Cortex of kidney (tissue), 1 donor: ENCODE measurements at places on chromosomes 3 and 15.

- no peak for DNase-seq
Measured at GRCh38 chr3:12405432-12406272, 78.6 kb upstream of the TSEN2 start.

GRCh38 chr15:35439291-35439690 lies 106.7 kb downstream of the DPH6 start:
- DNase-seq, result no peak

DNA sequence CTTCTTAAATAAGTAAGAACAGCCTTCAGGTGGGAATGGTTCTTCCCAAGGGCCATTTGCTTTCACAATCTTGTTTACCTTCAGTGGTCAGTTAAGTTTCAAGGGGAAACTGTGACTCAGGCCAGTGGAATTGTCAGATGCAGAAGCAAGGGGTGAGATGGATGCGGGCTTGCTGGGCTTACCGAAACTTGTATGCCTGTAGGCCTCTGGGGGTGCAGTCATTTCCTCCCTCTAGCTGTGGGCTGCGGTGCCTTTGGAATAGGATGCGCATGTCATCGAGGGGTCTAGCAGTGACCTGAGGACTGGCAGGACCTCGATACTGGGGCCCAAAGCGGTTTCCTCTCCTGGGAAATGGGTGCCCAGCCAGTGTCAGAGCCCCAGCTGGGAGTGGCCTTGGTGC lies 121.6 kb downstream of the EEFSEC start:
- no peak for DNase-seq

DNA sequence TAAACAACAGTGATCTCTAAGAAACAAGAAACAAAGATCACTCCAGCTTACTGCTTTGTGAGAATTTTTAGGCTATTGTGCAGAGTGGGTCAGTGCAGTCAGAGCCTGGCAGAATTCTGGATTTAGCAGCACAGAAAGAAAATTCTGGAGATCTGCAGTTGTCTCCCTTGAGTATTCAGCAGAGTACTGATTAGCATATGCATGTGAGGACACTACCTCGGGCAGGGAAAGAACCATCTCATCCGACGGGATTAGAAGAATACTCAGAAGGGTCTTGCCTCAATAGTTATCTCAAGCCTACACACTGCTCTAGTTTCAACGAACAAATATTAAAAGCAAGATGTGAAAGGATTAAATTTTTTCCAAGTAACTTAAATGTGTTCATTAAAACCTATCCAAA lies 70.7 kb downstream of the TRPC1 start:
- DNase-seq, result no peak

DNA sequence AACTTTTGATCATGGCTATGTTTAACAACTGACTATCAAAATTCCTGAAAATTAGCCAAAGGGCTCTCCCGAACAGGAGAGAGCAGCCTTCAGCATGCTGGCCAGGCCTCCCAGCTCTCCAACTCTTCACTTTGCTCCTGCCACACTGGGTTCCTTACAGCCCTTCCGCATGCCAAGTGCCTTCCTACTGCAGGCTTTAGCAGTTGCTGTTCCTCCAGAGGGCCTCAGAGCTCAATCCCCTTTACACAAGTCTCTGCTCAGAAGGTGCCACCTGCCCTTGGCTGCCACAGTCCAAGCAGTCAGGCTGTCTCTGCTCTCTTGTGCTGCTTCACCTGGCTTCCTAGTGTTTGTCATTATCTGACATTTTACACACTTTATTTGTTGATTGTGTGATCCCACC lies 553.1 kb upstream of the PPP2R3A start:
- DNase-seq, result no peak

- no peak for DNase-seq
Measured at GRCh38 chr15:30036036-30036703, 46.6 kb upstream of the GOLGA8J start.

- no peak for DNase-seq
Measured at GRCh38 chr3:19489936-19490335, 341.6 kb downstream of the KCNH8 start.

DNA sequence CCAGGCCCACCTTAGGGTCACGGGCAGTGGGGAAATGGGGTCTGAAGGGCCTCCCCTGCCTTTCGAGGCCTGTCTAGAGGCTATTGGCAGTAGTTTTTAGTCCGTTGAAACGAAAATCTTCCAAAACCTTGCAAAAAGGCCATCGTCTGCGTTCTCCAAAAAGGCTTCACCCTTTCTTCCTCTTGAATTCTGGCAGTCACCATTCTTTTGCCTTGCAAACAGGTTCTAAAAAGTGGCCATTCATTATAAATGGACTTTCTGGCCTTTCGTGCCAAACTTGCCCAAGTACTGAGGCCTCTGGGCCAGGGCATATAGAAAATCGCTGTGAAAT lies 367 bp upstream of the TARS3 start:
- DNase-seq, result no peak

- no peak for DNase-seq
Measured at GRCh38 chr3:71621825-71622537, 38.5 kb upstream of the FOXP1 start.

GRCh38 chr3:53123953-53124352 lies 6.3 kb downstream of the RFT1 start:
- DNase-seq, result no peak

GRCh38 chr3:94065819-94066480 lies 3.1 kb downstream of the NSUN3 start:
- DNase-seq, result no peak

DNA sequence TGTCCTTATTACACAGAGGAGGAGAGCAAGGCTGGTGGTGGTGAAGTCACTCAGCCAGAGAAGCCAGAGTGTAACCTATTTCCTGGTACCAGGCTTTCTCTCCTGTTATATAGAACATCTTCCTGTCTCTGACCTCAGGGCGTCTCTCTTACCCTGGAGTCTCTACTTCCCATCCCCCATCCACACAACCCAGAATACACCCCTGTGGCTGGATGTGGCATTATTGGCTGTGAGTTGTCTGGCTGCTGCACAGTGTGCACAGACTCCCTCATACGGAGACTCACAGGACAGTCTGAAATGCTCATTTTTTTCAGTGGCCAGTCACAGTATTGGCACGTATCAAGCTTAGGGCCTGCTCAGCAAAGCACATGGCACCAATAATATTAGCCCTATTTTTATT lies 8.6 kb downstream of the PODXL2 start:
- DNase-seq, result no peak

DNA sequence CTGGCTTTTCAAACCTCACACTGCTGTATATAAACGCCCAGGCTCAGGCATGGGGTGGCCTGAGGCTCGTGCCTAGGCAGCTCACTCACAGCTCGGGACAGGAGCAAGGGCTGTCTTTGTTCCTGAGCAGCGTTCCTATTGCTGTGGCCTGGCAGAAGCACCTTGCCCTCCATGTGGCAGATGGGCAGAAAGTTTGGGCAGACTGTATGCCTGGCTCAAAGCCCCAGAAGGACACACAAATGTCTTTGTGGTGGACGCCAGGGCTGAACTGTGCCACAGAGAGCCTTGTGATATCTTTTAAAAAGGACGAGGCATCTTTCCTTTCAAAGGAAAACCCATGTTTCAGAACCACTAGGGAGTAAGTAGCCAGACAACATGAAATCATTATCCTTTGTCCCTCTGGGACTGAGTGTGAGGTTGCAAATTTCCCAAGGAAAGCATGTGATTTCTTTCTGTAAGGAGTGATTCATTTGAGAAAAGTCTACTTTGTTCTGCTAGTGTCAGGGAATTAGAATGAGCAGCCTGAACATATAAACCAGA lies 29.3 kb upstream of the UBE2E1 start:
- no peak for DNase-seq

- DNase-seq, result no peak
Measured at GRCh38 chr3:45704301-45704943, 15.2 kb downstream of the SACM1L start.

DNA sequence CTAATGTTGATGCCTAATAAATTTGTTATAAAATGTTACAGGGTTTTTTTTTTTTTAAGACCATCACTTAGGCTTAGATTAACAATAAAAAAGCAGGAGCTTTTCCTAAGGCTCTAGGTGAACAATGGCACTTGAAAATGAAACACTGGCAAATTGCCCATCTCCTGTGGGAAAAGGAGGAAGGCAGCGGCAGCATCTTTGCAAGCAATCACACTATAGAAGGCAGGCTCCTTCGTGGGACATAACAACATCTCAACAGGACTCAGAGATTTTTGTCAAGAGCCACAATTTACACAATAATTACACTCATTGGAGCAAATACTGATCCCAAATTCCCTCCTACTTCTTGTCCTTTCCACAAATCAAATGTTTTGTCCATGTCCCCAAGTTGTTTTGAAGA lies 646.7 kb downstream of the ROBO2 start:
- DNase-seq, result no peak

GRCh38 chr3:152964911-152965609 lies 130.1 kb downstream of the P2RY1 start:
- no peak for DNase-seq

DNA sequence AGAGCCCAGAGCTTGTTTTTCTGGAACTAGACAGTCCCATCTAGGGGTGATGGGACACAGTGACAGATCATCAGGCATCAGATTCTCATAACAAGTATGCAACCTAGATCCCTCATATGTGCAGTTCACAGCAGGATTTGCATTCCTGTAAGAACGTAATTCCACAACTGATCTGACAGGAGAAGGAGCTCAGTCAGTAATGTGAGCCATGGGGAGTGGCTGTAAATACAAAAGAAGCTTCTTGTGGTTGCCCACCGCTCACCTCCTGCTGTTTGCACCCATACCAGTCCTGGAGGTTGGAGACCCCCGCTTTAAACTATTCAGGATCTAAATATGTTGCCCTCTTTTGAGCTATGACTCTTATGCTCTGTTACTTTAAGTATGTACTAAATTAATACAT lies 167.3 kb downstream of the ALCAM start:
- DNase-seq, result no peak

GRCh38 chr3:13770170-13771169 lies 109.4 kb downstream of the WNT7A start:
- no peak for DNase-seq

GRCh38 chr3:34783876-34784275 lies 855.4 kb upstream of the ARPP21 start:
- no peak for DNase-seq

GRCh38 chr3:112463250-112463649 lies 36.0 kb downstream of the BTLA start:
- DNase-seq, result no peak

GRCh38 chr3:88105325-88105724 lies 44.4 kb upstream of the C3orf38 start:
- DNase-seq, result no peak

DNA sequence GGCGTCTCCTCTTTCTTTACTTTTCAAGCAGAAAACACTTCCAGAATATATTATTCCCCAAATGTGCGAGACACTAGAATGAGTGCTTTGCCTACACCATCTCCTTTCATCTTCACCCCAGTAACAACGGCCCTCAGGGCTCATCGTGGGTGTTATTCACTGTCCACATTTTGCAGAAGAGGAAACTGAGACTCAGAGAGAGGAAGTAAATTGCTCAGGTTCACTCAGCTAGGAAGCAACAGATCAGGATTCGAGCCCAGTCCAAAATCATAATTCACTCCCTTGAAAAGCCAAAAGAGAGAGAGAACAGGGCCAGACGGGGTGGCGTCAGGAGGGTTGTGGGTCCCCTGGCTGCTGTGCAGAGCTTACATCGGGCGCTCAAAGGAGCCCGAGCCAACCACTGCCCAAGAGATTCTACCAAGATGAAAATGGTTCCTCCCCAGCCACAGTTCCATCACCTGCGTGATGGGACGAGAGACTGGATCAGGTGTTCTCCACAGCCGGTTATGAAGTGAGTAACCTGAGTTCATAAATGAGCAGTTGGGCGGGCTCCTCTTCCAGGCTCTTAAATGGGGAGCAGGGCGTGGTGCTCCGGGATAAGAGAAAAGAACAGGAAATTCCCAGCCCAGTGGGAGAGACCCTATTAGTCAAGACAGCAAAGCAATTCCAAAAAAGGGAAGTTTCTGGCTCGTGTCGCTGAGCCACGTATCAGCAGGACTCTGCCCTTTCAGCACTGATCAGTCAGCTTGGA lies 48.6 kb upstream of the FLNB start:
- DNase-seq, result no peak
